GM20000 (cell line): ENCODE measurements at places on chromosomes 3 and 15.
A peak's percentile ranks its signal among the peaks of the same experiment; 100 is the strongest.

GRCh38 chr15:66014635-66015182 lies 145.4 kb downstream of the RAB11A start:
- DNase-seq, result no peak

DNA sequence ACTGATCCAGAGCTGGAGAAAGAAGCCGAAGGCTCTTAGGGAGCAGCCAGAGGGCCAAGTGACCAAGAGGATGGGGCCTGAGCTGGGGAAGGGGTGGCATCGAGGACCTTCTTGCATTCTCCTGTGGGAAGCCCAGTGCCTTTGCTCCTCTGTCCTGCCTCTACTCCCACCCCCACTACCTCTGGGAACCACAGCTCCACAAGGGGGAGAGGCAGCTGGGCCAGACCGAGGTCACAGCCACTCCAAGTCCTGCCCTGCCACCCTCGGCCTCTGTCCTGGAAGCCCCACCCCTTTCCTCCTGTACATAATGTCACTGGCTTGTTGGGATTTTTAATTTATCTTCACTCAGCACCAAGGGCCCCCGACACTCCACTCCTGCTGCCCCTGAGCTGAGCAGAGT lies 9.5 kb downstream of the CHRD start:
- no peak for DNase-seq

- no peak for DNase-seq
These were observed 147.5 kb downstream of the NFKBIZ start for GRCh38 chr3:101996832-101997231.

DNA sequence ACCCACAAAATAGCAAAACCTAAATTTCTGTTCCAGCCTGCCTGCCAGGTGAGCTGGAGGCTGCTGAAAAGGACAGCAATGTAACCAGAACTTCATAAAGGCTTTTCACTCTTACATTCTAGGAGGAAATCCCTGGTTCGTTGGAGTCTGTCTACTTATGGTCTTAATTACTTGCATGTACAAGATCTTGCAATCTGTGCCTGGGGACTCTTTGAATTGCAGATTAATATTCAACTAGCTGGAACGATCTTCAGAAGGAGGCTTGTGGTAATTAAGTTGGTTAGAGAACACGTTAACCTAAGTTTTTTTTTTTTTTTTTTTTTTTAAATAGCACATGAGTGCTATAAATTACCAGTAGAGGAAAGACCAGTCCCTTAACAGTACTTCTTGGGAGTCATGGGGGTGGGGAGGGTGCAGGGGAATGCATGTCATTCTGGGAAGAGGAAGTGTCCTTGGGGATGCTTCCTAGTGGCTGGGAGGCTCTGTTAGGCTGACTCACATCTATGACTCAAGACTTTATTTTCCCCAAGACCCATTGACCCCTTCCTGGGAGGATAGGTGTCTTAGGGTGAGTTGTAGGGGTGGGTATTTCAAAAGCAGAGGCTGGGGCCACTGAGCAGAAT lies 139.8 kb downstream of the RAB11A start:
- DNase-seq, result no peak

- DNase-seq, result no peak
These were observed 10.9 kb downstream of the SLC28A2 start for GRCh38 chr15:45262906-45263461.

DNA sequence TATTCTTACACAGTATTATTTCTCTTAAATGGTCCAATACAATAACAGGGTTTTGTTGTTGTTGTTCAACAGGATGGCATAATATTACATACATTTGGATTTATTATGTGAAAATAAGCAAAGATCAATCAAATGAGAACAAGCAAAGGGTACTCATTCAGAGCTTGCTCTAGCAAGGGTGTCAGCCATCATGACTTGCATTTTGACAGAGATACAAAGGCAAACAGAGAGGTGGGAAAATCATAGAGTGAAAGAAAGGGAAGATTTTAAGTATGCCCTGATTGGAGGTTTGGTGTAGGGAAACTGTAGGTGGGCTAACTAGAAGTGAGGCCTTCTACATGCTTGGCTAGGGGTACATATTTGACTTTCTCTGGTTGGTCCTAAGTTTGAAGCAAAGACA lies 109.1 kb upstream of the BCHE start:
- no peak for DNase-seq

DNA sequence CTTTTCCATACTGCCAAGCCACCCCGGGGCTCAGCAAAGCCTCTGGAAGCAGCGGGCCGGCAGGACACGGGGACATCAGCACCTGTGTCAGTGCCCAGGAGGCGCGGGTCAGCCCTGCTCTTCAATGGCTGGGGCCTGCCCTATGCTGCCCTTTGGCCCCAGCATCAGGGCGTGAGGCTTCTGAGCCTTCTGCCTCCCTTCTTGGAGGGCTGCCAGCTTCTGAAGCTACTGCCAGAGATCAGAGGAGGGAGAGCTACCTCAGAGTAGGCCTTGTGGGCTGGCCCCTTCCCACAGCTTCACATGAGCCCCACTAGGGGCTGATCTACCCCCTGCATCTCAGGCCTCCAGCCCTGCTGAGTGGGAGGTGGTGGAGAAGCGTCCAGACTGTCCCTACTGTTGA lies 13.0 kb upstream of the TMEM115 start:
- DNase-seq, result no peak

DNA sequence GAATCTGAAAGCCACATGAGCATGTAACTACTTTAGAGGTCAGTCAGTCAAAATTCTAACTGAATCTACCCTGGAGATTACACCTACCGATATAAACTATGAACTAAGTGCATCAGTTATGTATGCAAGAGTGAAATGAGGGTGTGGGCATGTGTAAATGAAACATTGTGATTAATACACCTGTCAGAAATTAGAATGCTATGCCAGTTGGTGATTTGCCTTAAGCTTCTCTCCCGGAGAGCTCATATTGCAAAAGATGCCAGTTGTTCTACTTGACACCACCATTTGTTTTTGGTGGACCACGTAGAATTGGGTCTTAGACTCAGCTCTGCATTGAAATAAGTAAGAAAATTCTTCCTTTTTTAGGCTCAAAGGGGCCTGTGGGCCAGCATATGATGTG lies 91.0 kb upstream of the KBTBD8 start:
- no peak for DNase-seq

- DNase-seq, result no peak
These were observed 630 bp downstream of the SNRK start for GRCh38 chr3:43286841-43287499.

DNA sequence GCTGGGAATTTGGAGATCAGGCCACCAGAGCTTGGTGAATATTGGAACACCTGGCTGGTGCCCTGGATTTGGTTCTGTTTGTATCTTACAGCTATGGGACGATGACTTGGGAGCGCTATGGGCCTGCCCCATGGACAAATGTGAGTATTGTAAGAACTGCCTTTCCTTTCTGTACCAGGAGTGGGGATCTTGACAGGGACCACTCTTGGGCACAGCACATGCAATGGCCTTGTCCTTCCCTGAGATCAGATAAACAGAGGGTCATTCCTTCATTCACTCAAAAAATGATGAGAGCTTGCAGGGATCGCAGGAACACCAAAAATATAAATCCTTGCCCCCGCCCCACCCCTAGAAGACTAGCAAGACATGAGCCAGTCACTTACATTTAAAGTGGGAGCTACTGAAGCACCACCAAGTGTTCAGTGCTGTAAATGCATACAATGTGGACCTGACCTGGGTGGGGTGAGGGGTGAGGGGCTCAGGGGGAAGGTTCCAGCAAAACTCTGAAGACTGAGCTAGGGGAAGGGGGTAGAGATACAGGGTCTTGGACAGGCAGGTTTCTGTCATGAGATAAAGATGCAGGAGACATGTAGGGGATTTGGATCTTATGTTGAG lies 2.7 kb upstream of the CRELD1 start:
- peak; percentile 64 for DNase-seq

GRCh38 chr3:58021072-58021959 lies 13.1 kb downstream of the FLNB start:
- no peak for DNase-seq

DNA sequence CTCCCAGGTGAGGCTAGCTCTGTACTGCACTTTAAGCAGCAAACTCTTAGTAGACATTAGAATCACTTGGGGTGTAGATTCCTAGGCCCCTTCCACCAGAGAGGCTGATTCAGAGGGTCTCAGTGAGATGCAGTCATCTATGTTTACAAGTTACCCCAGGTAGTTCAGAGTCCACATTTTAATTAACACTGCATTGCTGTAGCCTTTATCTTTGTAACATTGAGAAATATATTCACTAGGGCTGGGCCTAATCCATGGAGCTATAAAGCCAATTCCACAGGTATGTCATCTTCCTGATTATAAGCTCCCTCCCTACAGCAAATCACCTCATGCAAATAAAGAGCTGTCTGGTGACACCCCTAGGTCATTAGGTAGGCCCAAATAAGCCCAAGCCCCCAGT lies 39.6 kb upstream of the STT3B start:
- no peak for DNase-seq

GRCh38 chr3:37905987-37906674 lies 44.5 kb downstream of the CTDSPL start:
- DNase-seq, result no peak

- DNase-seq, result no peak
These were observed 302.7 kb upstream of the CHRNA7 start for GRCh38 chr15:31727612-31728011.

DNA sequence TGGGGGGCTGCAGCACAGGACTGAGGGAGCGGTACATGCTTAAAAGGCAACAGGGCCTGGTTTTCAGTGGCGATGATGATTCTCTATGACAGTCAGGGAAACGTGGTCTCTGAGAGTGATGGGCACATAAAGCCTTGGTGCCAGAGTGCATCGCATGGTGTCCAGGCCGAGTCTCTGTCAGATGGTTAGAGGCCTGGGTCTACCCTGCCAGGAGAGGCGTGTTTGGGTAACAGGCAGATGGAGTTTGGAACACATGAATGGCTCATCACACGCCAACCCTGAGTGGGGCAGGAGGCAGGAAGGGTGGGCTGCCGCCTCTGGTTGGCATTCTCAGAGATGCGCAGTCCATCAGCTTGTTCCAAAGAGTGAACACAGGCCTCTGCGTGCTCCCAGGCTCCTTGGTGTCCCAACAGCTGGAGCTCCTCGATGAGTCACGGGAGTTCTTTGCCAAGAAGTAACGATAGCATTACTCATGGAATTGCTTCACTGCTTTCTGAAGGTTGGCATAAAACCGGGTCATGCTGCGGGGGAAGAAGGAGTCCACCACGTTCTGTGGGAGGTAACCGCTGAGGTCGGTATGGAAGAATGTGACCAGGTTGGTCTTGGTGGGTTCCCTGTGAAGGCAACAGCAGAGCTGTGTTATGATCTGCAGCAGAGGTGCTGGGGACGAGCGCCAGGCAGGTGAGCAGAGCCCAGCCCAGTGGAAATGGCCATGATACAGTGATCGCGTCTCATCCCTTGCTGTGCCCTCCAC lies 11.0 kb downstream of the STARD5 start:
- no peak for DNase-seq
